ENCODE measurements at places on chromosomes 3 and 15.

- DNase-seq: no peak
Measured at GRCh38 chr3:111895071-111895470, 36.0 kb downstream of the PHLDB2 start.

DNA sequence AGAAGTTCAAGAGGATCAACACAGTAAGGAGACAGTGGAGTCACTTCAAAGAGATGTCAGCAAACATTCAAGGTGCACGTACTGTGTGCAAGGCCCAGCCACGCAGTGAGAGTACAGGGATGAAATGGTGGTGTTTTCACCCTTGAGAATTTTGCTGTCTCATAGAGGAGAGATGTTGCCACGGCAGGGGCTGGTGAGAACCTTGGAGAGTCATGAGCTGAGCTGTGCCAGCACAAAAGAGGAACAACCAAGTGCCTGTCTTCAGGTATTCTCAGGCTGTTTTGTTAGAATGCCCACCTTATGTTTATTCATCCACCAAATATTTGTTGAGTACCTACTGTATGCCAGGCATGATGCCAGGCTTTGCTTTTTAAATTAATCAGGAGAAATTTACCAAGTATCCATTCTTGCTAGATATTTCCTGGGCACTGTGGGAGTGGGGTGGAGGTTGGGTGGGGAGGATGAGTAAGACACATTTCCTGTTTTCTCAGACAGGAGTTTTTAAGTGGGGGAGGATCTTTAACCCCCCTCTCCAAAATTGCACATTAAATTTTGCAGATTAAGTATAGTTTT lies 72.6 kb downstream of the SLC6A11 start:
- DNase-seq: no peak

- no peak for DNase-seq
Measured at GRCh38 chr3:48034000-48034516, 17.8 kb upstream of the MAP4 start.

- no peak for DNase-seq
Measured at GRCh38 chr15:68574046-68574445, 4.7 kb upstream of the CORO2B start.

DNA sequence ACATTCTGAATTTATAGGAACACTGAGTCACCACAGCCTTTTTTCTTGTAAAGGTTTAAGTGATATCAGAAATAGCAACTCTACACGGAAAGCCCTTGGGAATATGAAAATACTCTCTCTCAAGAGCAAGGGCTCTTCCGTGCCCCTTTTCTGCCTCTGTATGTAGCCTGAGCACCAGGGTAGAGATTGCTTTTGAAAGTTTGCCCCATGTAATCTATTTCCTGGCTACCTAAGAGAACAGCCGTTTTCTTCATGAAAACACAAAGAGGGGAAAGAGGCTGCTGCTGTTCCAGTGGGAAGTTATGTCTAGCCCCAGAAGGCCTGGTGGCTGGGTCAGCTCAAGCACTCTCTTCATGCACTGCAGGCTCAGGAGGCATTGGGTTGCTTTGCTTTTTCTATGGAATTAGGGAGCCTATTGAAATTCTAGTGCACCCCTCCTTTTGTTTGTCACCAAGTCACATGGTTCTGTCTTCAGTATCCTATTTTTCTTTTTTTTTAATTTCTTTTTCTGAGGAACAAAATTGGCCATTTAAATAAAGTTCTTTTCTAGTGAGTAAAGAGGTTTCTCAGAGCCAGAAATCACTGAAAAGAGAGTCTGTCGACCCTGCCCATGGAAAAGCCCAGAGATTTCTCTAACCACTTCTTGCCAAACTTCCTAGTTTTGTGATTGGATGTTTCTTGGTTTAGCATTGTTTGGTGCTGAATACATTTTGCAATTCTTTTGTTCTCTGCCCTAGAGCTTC lies 39.5 kb downstream of the TIGIT start:
- peak; percentile 11 for DNase-seq

- no peak for DNase-seq
Measured at GRCh38 chr15:70447928-70448698, 315.2 kb downstream of the UACA start.

GRCh38 chr3:24378313-24378712 lies 116.3 kb downstream of the THRB start:
- no peak for DNase-seq

GRCh38 chr3:71069797-71070196 lies 513.7 kb downstream of the FOXP1 start:
- no peak for DNase-seq

- no peak for DNase-seq
Measured at GRCh38 chr15:41855261-41855961, 16.8 kb downstream of the PLA2G4B start.

- no peak for DNase-seq
Measured at GRCh38 chr15:87732976-87733375, 523.6 kb downstream of the NTRK3 start.

GRCh38 chr15:44736181-44736765 lies at the start of gene TRIM69:
Gene TRIM69 (plus strand): TSS chr15:44736528. CDS start chr15:44736705, 177 bp downstream.
- no peak for DNase-seq

- no peak for DNase-seq
Measured at GRCh38 chr3:108126348-108126747, 35.5 kb upstream of the CD47 start.

- DNase-seq: no peak
Measured at GRCh38 chr3:135218304-135218703, 423.2 kb downstream of the EPHB1 start.

DNA sequence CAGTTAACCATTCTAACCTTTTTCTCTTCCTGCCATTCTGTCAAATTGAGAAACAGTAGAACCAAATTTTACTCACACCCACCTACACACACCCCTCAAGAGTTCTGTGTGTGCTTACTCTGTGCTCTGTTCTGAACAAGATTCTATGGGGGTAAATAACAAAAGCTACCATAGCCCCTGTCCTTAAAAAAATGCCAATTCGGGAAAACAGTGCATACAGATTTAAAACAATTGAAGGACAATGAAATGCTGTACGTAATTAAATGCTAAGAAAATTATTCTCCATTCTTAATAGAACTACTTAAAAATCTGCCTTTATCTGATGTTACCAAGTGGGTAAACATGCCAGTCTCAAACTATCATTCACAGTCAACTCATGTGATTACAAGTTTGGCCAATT lies 1107.5 kb downstream of the TUSC7 start:
- DNase-seq: no peak

DNA sequence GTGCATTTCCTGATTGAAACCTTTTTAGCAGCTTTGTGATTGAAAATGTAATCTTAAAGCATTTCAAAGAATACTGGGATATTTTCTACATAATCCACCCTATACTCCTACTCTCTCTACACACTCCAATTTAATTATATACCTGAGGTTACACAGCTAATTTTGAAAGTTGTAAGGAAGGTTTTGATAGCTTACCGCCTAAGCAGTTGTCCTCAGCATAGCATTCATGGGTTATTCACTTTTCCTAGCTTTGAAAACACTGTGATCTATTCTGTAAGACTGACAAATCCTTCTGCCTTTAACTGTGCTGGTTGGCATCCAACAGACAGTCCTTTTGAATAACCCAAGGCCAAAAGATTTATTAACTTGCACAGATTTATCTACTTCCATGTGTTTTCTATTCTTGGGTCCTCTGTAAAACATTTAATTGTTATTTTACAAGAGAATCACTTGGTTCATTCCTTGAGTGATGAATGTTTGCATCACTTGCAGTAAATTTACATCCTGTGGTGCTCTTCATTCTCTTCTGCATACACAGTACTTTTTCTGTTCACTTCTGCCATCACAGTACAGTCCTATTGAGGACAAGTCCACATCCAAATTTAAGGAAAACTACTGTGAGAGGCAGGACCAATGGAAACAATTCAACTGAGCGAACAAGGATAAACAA lies 44.8 kb downstream of the SERPINI1 start:
- DNase-seq: no peak

GRCh38 chr15:73822998-73823397 lies 50.4 kb upstream of the TBC1D21 start:
- DNase-seq: no peak

DNA sequence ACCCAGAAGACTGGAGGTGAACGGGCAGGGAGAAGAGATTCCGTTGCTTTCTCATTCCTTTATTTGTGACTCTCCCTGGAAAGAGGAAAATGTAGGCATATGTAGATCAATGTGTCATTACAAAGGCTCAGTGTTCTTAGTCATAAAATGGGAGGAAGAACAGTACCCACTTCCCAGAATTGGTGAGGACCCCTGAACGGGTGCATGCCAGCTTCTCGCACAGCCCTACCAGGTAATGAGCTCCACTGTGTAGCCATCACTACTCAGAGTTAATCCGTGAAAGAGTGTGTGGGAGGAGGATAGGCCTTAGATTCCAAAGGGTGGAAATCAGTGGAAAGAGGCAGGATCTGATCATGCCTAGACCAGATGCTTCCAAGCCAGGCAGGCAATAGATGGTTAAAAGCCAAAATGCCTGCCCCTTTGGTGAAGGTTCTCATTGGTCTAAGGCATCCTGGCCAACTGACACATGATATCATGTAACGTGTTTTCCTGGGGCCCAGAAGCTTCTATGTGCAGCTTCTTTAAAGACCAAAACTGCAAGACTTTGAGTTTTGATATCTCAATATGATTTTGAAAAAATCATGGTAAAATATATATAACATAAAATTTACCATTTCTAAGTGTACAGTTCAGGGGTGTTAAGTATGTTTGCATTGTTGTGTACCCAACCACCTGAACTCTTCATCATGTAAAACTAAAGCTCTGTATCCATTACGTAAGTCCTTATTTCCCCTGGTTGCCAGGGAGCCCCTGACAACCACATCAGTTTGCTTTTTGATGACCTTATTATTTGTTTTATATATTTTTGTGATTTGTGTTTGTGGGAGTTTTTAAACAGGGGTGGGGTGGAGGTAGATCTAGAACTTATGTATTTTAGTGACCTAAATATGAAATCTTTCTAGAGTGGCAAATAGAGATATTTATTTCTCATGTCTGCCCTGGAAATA lies 402.2 kb upstream of the CFAP20DC start:
- no peak for DNase-seq

GRCh38 chr15:85312929-85313331 lies 67.5 kb upstream of the AKAP13 start:
- DNase-seq: no peak

DNA sequence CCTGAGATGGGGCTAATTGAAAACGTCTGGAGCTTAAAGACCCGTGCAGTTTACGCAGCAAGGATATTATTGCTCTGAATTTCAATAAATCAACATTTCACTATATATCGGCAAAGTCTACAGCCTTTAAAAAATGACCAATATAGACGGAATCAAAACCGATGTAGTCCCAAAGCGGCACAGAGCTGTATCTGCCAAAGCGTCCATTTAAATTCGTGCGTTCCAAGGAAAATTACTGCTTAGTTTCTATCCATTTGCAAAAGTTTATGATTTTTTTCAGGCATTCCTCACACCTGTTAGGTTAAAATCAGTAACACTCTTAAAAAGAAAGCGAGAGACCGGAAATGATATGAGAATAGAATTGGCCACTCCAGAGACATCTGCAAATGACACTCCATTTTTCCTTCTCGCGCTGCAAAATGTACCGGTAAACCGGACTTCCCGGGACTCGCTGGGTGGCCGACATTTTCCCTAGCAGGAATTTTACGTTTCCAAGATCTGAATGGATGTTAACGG lies 777 bp upstream of the EIF4A2 start:
- no peak for DNase-seq

DNA sequence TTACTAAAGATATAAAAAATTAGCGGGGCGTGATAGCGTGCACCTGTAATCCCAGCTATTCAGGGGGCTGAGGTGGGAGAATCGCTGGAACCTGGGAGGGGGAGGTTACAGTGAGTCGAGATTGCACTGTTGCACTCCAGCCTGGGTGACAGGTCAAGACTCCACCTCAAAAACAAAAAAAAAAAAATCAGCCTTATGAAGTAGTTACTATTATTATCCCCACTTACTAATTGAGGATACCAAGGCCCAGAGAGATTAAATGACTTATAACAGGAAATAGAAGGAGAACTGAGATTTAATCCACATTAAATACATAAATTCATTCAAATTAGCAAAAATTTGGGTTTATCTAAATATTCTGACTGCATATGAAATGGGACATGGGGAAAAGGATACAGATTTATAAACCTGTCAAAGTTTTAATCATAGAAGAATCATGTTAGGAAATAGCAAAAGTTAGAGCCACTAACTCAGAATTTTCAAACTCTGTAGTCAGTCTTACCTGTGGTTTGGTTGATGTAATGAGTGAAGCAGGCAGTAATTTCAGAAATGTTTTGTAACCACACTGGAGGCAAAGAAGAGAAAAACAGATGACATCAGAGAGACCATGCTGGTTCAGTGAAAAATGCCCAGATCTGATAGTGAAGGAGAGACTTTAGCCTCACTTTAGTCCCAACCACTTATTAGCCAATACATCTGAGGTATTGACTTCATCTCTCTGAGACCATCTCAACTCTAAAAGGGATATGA lies 25.0 kb upstream of the ACAP2 start:
- DNase-seq: no peak

DNA sequence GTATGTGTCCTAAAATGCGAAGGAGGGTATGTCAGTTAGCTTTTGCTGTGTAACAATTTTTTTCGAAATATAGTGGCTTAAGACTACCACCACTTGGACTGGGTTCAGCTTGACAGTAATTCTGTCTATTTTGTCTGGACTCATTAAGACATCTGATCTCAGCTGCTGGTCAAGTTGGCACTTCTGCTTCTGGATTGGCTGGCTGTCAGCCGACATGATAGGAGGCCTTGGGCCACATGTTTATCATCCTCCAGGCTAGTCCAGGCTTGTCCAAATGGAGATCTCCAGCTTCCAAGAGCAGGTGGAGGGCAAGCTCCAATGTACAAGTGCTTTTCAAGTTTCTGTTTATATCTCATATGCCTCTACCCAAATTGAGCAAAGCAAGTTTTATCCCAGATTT lies 95.9 kb downstream of the GALK2 start:
- no peak for DNase-seq

DNA sequence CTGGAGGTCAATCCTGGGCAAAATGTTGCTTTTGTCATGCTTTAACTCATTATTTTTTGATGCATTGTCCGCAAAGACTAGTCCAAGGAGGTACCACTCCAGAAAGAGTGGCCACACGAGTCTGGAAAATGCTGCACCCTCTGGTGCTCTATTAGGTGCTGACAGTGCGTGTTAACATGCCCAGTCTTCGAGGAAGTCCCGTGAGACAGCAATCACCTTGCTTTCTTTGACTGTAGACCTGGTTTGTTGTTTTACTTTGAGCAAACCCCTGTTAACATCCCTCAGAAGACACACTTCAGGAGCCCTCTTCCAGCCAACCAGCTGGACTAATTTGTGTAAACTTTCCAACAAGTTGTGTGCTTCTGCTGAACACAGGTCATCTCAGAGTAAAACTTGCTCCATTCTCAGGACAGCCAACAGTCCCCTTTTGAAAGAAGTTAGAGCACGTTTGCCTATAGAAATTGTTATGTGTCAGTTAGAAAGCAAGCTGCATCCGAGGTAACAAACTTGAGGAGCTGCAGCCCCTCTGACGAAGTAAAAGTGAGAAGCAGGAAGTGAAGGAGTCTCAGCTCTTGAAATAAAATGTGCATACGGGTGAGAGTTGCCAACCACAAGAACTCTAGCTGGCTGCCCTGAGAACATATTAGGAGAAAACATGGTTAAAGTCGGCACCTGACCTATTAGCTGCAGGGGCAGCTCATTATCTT lies 205.0 kb downstream of the LPP start:
- no peak for DNase-seq

- DNase-seq: no peak
Measured at GRCh38 chr3:65883613-65884012, 155.1 kb downstream of the MAGI1 start.

- DNase-seq: peak; percentile 73
Measured at GRCh38 chr3:188954590-188955208, 217.1 kb upstream of the TPRG1 start.

GRCh38 chr15:100224206-100225185 lies 117.3 kb downstream of the ADAMTS17 start:
- DNase-seq: peak; percentile 4

Data from caudate nucleus (tissue), 63 donors.